NCI-H1105 (cell line): ENCODE measurements at places on chromosomes 7 and 10.

- no peak for DNase-seq
Measured at GRCh38 chr7:135684699-135685098, 22.4 kb downstream of the STMP1 start.

- no peak for DNase-seq
Measured at GRCh38 chr10:95208702-95209391, 14.8 kb downstream of the ACSM6 start.

DNA sequence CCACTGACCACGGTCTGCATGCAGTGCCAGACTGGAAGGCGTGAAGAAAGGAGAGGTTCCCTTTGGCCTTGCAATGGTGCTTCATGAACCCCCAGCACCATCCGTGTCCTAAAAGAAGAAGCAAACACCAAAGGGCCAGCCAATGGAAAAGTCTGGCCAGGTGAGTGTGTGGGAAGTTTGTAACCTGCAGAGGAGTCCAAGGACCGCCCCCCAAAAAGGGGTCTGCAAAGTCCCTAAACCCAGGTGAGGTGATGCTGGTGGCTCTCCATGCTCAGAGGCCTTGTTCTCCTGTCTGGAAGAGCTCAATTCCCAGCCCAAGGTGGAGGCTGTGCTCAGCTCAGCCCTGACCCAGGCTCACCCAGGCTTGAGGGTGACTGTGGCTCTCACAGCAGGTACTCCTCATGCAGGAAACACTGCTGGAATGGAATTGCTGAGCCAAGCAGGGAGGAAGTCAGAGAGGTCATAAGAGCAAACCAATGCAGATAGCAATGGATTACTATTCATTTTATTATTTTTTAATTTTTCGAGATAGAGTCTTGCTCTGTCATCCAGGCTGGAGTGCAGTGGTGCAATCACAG, 52.4 kb upstream of the NANOS1 start:
- no peak for DNase-seq

DNA sequence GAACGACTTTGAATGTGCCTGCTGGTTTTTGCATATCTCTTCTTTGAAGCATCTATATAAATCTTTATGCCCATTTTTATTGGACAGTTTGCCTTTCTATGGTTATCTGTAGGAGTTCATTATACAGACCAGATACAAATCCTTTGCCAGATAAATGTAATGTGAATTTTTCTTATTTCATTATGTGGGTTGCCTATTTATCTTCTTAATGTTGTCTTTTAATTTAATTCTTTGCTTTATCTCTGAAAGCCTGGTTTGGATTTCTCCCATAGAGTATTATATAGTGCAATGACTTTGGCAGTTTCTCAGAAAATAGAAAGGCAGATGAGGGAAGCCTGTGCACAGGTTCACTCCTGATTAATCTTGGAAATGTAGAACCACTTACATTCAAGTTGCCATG, 1025.1 kb downstream of the GRM8 start:
- DNase-seq = no peak

DNA sequence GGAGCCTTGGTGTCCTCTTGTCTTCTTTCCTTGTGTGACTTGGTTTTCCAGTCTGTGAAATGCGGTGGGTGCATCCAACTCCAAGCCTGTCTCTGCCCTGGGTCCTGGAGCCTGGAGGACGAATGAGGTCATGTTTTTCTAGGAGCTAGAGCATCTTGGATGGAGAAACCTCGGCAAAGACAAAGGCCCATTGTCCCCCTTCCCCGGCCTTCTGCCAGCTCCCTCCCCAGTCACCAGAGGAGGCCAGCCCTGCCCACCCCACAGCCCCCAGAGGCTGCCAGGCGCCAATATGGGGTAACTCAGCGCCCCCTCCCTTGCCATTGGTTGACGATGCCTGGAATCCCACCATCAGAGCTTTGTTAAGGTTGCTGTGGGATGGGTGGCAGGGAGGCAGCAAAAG, 40.4 kb downstream of the KCTD7 start:
- DNase-seq = no peak

GRCh38 chr7:2217716-2218443, 14.9 kb downstream of the MAD1L1 start:
- no peak for DNase-seq

GRCh38 chr10:79387974-79388850, 40.9 kb downstream of the PPIF start:
- DNase-seq = no peak

GRCh38 chr7:29879609-29880008, 73.3 kb downstream of the WIPF3 start:
- no peak for DNase-seq

- no peak for DNase-seq
Measured at GRCh38 chr7:155402941-155403340, 55.0 kb upstream of the EN2 start.

- no peak for DNase-seq
Measured at GRCh38 chr7:93957767-93958166, 36.2 kb downstream of the GNG11 start.

DNA sequence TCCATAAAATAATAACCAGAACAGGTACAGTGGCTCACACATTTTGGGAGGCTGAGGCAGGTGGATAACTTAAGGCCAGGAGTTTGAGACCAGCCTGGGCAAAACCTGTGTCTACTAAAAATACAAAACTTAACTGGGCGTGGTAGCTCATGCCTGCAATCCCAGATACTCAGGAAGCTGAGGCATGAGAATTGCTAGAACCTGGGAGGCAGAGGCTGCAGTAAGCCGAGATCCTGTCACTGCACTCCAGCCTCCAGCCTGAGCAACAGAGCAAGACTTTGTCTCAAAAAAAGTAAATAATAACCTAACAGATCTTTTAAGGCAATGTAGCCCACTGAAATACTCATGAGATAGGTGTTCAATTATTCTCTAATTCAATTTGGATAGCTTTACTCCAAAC, 107.1 kb upstream of the ASAH2 start:
- DNase-seq = no peak

- DNase-seq = peak; percentile 96
Measured at GRCh38 chr7:103857435-103857834, 132.0 kb downstream of the RELN start.

DNA sequence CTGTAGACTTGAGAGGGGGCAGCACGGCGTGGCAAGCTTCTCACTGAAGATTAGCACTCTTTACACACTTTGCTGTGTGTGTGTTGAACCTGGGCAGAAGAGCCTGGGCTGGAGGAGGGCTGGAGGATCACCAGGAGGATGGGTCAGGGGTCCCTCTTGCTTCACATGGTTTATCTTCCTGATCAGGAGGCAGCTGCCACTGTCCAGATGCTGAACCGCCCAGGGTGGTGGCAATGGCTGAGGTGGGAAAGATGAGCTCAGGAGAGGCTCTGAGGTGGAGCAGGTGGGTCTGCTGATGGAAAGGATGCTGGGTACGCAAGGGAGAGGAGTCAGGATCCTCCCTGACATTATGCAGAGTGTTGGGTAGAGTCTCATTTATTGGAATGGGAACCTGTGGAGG, 191.5 kb downstream of the RAMP3 start:
- no peak for DNase-seq

- no peak for DNase-seq
Measured at GRCh38 chr10:7444551-7445121, 33.8 kb upstream of the SFMBT2 start.

GRCh38 chr10:129471447-129472175, 4.6 kb downstream of the MGMT start:
- no peak for DNase-seq

- no peak for DNase-seq
Measured at GRCh38 chr7:24472093-24472492, 101.2 kb upstream of the PALS2 start.

- DNase-seq = no peak
Measured at GRCh38 chr10:70144372-70145110, 2.0 kb downstream of the TYSND1 start.

- no peak for DNase-seq
Measured at GRCh38 chr10:100717166-100717565, 28.2 kb upstream of the PAX2 start.

- no peak for DNase-seq
Measured at GRCh38 chr7:121515630-121516401, 119.7 kb upstream of the FAM3C start.

DNA sequence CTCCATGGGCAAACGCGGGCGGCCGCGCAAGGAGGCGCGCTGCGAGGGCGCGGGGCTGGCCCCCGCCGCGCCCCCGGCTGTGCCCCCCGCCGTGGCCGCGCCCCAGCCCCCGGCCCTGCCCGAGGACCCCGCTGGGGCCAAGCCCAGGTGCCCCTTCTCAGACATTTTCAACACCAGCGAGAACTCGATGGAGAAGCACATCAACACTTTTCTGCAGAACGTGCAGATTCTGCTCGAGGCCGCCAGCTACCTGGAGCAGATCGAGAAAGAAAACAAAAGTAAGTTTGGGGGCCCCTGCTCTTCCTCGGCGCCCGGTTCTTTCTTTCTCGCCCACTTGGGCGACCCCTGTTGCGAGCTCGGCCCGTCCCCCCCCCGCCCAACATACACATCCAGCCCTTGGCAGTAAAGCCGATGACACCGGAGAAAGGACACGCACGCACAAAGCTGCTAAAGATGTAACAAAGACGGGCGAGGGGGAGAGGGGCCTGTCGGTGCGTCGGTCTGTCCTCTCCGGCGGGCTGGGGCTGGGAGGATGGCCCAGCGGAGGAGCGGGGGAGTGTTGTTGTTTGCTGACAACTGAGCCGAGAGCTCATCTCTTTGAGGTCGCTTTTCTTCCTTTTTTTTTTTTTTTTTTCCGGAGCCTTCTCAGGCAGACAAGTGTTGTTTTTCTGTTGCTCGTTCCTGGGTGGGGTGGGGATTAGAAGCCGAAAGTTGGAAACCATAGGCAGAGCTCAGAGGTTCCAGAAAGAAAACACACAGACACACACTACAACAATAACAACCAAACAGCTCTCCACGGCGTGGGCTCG, 604 bp downstream of the MXI1 start:
- DNase-seq = no peak

GRCh38 chr10:88411772-88412349, 171.3 kb downstream of the RNLS start:
- no peak for DNase-seq

DNA sequence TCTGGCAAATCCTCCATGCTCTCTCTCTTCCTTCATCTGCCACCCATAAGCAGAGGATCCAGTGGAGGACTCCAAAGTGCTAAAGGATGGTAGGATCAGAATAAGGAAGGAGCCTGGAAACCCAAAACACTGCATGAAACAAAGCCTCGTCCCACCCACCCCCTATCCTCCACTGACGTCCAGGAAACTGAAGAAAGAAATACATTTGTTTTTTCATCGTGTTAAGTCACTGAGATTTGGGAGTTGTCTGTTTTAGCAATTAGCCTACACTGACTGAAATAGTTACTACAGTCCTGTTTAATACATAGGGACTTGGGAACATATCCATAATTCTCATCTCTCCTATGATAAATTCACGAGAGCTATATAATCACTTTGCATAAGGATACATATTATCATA, 14.8 kb downstream of the ANXA7 start:
- DNase-seq = no peak

- DNase-seq = no peak
Measured at GRCh38 chr7:146129296-146129695, 12.7 kb downstream of the CNTNAP2 start.

- DNase-seq = no peak
Measured at GRCh38 chr10:89466599-89467035, 52.2 kb downstream of the IFIT5 start.

GRCh38 chr7:7385421-7385820, 150.3 kb downstream of the COL28A1 start:
- DNase-seq = no peak

GRCh38 chr7:105199386-105199785, 185.4 kb downstream of the KMT2E start:
- DNase-seq = no peak

DNA sequence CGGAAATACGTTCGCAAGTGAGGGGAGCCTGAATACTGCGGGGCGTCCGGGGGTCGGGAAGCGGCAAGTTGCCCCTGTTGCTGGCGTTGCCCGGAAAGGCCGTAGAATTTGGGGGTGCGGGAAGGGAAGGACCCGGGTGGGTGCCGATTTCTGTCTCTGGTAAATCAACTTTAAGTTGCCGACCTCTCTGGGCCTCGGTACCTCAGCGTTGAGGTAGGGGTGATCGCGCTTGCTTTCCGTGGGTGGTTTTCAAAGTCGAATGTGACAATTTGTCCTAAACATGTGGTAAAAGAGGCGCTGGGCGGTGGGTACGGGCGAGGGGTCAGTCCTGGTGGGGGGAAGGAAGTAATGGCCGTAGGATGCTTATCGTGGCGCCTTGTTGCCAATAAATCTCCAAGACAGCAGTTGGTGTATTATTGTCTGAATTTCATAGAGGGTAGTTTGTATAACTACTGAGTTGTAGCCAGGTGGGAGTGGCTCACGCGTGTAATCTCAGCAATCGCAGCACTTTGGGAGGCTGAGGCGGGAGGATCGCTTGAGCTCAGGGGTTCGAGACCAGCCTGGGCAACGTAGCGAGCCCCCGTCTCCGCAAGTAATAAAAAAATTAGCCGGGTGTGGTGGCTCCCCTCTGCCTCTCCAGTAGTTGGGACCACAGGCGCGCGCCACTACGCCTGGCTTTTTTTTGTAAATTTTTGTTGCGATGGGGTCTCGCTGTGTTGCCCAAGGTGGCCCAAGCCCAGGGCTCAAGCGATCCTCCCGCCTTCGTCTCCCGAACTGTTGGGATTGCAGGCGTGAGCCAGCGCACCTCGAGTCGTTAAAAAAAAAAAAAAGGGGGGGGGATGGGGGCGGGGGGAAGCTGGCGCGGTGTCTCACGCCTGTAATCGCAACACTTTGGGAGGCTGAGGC, 644 bp downstream of the BUD23 start:
- DNase-seq = no peak

- DNase-seq = no peak
Measured at GRCh38 chr7:29030781-29031275, 72.7 kb upstream of the TRIL start.

GRCh38 chr7:36906448-36906847, 182.2 kb upstream of the AOAH start:
- DNase-seq = no peak

DNA sequence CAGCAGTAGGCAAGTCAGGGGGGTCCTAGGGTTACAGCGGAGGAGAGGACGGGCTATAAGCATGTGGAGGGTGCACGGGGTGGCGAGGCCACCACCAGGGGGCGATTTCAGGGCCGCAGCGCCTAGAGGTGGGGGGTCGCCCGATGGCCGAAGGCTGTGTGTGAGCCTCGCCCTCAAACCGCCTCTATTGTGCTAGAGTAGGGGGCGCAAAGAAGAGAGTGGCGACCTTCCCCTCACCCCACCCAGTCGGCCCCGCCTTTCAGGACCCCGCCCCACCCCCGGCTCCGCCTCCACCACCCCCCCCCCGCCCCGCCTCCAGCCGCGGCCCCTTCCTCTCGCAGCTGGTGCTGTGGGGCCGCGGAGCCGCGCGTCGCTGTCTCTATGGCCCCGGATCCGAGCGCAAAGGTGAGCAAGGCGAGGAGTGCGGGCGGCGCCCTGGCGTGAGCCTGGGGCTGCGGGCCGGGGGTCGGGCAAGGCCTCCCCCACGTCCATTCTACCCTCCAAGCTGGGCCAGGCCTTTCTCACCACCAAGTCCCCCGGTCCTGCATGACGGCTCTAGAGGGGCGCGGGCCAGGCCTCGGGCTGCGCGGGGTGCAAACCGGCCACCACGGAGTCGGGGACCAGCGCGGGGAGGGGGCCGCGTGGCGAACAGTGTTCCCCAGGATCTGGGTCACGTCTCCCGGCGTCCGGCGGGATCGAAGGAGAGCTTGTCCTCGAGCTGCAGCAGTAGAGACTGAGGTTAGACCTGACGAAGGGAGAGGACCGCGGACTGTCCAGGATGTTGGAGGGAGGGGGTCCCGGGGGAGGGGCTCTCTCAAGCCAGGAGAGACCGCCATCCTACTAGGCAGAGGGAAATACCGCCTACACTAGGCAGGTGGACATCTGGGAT, at the start of gene SEMA4G:
SEMA4G (plus strand) TSS at position 318 of the 889 bp plus-strand sequence. CDS start 3,409 bp downstream, outside the sequence.
- peak; percentile 50 for DNase-seq
